Activated CD4-positive, alpha-beta T cell treated with anti-CD3 and anti-CD28 coated beads, Interleukin-2, amount 50 U/mL, for 24 hours (primary cell): ENCODE measurements at places on chromosomes 6 and 20.

DNA sequence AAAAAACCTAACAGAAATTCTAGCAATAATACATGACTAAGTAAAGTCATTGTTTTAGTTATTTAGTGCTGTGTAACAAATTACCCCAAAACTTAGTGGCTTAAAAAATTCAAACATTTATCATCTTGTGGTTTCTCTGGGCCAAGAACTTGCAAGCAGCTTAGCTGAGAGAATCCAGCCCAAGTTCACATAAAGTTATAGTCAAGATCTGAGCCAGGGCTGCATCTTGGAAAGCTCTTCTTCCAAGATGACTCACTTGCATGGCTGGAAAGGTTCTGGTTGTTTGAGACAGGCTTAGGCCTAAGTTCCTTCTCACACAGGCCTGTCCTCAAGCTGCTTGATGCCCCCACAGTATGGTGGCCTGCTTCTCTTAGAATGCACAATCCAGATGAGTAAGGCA lies 217.8 kb upstream of the TSHZ2 start:
- no peak for DNase-seq

- DNase-seq, result no peak
These were observed 47.6 kb downstream of the PPP1R3G start for GRCh38 chr6:5132731-5133130.

- DNase-seq, result no peak
These were observed 12.0 kb downstream of the PANK2 start for GRCh38 chr20:3901028-3901705.

GRCh38 chr6:43325876-43326275 lies 17.2 kb upstream of the CRIP3 start:
- DNase-seq, result no peak

GRCh38 chr20:37882961-37883712 lies 19.8 kb upstream of the VSTM2L start:
- no peak for DNase-seq

GRCh38 chr6:142900227-142900971 lies 44.6 kb downstream of the HIVEP2 start:
- no peak for DNase-seq

GRCh38 chr6:91562955-91563354 lies 976.1 kb upstream of the MAP3K7 start:
- no peak for DNase-seq

DNA sequence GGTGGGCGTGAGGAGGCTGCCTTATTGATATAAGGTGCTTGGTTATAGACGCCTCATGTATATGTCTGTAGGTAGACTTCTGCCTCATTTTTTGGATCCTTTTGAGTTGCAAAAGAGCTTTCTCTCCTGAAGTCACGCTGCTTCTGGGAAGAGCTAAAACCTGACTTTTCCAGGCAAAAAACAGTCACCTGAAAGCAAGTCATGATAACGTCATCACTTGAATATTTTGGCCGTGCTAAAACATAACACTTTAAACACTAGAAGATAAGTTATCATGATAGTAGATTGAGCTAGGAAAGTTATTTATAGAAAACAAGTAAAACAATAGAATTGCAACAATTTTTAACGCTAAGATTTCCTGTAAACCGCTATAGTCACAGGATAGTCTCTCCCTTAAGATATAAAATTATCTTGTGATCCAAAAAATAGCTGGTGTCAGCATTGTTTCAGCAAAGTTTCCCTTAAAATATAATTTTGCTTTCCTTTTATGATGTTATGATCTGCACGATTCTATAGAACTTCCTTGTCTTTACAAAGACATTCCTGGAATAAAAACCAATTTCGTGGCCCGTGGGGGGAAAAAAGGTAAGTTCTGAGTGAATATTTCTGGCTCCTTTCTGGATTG lies 69.0 kb upstream of the AKAP12 start:
- DNase-seq, result no peak

DNA sequence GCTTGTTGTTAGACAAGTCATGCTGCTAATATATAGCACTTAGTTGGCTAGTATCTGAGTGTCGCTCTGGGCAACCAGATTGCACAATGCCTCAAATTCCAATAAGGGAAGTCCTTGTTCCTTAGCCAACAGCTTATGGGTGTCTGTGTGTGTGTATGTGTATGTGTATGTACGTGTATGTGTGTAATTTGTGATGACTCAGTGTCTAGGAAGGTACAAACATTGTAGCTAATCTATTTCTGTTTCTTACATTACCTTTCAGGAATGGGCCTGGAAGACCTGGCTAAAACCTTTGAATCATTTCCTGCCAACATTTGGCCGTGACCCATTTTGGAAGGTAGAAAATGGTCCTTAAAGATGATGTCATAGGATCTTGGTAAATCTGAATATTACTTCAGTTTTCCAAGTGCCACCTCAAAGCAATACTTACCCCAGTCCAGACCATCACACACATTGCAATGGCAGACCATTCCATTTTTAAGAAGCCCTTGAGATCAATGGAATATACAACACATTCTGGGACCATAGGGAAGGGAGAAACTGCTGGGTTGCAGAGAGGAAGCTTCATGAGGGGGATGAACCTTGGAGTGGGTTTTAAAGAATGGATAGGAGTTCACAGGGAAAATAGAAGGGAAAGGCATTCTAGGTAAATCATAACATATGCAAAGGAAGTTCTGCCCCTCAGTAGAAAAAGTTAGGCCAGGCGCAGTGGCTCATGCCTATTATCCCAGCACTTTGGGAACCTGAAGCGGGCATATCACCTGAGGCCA lies 25.1 kb downstream of the NEDD9 start:
- DNase-seq, result no peak

- DNase-seq, result no peak
These were observed 45.2 kb upstream of the RSPO3 start for GRCh38 chr6:127073222-127073621.

DNA sequence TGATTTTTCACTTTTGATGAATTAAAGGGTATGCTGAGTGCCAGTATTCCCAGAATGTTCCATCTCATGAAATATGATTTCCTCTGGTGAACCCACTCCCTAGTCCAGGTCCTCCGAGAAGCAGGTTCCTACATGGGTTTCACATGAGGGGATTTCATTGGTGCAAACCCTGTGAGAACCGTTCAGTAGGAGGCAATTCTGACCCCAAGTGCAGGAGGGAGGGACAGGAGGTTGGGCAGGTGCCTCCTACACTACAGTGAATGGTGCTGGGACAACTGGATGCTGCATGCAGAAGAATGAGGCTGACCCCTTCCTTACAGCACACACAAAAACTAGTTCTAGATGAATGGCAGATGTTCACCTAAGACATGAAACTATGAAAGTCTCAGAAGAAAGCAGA lies 5.1 kb upstream of the ULBP2 start:
- DNase-seq, result no peak

- DNase-seq, result no peak
These were observed 3.3 kb upstream of the TBX18 start for GRCh38 chr6:84767526-84768201.

- DNase-seq, result no peak
These were observed 555.6 kb downstream of the KIF16B start for GRCh38 chr20:16017656-16018055.

DNA sequence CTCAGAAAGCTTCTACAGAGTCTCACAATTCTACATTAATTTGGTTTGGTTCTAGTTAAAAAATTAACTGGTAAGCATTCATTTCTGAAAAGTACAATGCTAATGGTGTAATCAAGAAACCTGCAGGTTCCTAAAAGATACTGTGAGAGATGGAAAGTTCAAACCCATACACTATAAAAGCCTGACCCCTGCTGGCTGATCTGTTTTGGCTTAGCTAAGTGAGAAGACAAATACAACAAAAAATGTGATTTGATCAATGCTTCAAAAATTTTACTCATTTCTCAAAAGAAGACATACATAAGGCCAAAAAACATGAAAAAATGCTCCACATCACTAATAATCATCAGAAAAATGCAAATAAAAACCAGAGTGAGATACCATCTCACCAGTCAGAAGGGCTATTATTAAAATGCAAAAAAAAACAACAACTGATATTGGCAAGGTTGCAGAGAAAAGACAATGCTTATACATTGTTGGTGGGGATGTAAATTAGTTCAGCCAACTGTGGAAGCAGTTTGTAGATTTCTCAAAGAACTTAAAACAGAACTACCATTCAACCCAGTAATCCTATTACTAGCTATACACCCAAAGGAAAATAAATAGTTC lies 102.8 kb downstream of the MOXD1 start:
- no peak for DNase-seq

DNA sequence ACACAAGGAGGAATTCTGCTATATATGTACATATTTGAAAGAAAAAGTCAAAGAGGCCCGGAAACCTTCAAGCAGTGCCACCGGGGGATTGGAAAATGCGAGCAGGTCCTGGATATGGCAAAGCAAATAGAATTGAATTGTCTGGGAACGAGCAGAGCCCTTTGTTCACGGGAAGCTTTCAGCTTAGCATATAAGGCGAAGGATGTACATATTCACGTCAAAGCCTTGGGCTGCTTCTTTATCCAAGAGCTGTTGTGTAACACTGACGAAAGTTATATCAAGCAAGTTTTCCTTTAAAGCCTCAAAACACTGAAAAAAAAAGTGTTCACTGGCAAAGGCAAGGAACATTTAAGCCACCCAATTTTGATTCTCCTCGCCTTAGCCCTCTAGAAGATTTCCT lies 171.0 kb downstream of the GPX5 start:
- no peak for DNase-seq

DNA sequence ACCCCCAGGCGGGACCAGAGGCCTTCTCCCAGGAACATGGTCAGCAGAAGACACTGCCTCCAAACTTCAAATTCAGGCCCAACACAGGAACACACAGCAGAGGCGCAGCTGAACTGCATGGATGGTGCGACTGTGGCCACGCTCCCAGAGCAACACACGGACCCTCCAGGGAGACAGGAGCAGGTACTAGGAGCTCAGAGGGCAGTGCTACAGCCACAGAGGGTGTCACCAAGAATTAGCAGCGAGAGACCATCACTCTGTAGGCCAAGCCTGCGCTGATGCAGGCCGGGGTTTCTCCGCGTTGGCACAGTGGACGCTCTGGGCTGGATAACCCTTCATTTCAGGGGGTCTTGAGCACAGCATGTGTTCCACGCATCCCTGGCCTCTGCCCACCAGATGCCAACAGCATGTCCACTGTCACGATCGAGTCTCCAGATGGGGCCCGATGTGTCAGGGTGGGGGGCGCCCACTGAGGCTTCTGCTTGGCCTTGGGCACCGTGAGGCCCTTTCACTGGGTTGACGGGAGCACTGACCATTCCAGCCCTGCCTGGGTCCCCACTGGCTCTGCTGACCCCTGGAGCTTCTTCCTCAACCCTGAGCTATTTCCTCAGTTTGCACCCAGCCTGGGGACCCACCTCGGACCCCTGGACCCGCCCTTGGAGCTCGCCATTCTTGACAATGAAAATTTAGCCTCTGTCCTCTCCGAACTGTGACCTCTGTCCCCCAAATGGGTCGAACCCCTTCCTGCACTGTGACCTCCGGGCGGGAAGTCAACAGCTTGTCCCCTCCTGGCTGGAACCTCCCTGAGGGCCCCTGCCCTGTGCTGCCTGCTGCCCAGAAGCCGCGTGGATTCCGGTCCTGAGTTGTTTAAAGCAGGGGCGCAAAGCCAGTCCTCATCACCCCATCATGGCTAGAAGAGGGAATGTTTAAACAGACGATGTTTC lies 239.4 kb downstream of the DLL1 start:
- DNase-seq, result no peak

DNA sequence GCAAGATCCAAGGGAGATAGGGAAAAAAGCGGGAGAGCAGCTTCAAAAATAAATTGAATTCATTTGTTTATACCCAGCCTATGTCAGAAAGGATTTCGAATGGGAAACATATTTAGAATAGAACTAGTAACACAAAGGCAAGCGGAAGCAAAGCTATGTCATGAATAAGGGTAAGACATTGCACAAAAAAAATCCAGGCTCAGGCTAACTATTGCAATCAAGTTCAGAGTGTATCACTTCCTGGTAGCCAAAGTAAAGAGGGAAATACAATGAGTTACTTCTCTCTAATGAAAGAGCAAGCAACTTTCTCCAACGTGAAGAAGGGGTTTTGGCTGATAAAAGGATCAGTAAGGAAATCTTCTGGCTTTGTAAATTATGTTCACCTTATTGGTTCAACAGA lies 212.8 kb downstream of the ZMYND8 start:
- no peak for DNase-seq

DNA sequence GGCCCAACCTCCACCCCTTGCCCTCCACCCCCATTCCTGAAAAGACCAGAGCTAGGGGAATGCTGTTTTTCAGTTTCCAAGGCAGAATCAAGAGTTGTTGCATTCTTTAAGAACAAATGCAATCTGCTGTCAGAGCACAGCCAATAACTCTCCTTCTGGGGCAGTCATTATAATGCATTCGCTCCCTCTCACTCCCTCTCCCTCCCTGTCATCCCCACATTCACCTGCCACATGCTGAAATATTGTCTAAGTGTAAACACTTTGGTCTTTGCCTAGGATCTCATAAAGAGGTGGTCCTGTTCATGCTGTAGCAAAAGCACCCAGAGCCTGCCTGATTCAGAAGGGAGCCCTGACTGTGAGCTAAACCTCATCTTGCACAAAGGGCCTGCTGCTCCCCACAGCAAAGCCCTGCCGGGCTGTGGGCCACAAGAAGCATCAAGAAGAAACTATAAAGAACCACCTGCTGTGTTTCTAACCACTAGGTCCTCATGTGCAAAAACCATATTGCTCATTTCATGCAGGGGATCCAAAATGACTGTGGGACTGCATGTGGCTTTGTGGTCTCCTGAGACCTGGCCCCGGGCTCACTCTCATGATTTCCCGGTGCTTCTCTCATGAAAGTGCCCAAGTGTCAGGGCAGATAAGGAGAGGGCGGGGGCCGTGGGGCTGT lies 85.6 kb downstream of the GPR6 start:
- no peak for DNase-seq
